ENCODE measurements at places on chromosomes 11 and 22.

- DNase-seq = no peak
These were observed 2254.0 kb downstream of the LRRC4C start for GRCh38 chr11:39205236-39205995.

- no peak for DNase-seq
These were observed 29.8 kb upstream of the NFAM1 start for GRCh38 chr22:42462016-42462415.

GRCh38 chr22:41305646-41306045 is 4.3 kb downstream of the ZC3H7B start:
- peak; percentile 88 for DNase-seq

GRCh38 chr11:94873916-94874540 is 99.3 kb downstream of the CWC15 start:
- DNase-seq = no peak

DNA sequence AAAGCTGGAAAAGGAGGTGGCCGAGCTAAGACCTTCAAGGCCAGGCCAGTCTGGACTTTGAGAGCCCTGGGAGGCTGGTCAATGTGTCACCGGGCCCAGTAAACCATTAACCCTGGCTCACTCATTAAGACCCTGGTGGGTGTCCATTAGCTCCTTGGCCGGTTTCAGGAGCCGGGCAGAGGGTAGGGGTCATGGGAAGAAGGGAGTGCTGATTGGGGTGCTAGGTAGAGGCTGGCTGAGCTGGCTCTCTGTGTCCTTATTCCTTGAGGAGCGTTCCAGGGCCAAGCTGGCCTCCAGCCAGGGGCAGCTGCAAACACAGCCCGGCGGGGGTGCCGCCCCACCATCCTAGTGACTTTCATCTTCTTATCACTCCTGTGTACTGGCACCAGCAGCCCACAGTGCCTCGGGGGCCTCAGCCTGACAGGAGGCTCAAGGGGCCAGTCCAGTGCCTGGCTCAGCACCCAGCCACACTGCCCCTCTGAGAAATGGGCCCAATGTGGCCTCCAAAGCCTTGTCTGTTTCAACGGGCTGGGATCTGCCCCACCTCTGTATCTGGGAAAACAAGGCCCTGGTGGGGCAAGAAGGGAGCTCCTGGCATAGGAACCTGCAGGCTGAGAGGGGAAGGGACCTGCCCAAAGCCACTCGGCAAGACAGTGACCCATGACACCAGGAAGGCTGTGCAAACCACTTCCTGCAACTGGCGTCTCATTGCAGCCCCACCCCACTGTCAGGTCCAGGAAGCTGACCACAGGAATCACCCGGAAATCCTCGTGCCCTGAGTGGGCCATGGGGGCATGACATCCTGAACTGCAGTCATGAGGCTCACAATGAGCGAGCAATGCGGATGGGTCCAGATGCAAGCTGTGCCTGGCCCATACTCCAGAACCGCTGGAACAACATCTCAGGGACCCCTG is 15.1 kb upstream of the RGL4 start:
- DNase-seq = peak; percentile 35

DNA sequence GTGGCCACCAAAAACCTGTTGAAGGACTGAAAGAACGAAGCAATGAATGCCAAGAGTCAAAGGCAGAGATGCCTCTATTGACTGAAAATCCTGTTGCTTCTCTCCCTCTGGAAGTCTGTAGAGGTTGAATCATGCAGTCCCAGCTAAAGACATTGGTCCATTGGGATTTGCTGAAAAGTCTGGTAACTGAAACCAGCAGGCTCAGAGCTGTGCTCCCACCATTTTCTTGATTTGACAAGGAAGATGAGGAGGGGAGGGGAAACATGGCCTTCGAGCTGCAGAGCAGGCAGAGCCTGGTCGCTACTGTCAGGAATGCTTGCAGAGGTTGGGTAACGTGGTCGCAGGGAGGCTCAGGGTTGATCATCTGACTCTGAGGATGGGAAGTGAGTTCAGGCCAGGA is 72.8 kb upstream of the CSNK2A3 start:
- DNase-seq = no peak
